Thyroid gland (tissue), 4 donors: ENCODE measurements at places on chromosomes 5 and 9. TPM values are rescaled to one million over a fixed set of nuclear protein-coding genes. Genes with fewer than 3 reads are reported as not detected.

The SLC36A2 gene
- not detected for total RNA-seq

The SPATA6L gene
- total RNA-seq, result 15.5 TPM

The TRIM7 gene
- 12.6 TPM for total RNA-seq

The HRCT1 gene
- total RNA-seq, result 11.8 TPM

The HSDL2 gene
- 46.1 TPM for total RNA-seq

The GFI1B gene
- 0.11 TPM for total RNA-seq

The FOXD4 gene
- 0.40 TPM for total RNA-seq

The SH3GL2 gene
- 2.5 TPM for total RNA-seq

The LCN10 gene
- 10.1 TPM for total RNA-seq

The C9orf50 gene
- total RNA-seq, result not detected

The INSL4 gene
- not detected for total RNA-seq

The TMC1 gene
- total RNA-seq, result 0.13 TPM

The FAM81B gene
- 5.9 TPM for total RNA-seq

The IRX2 gene
- 7.6 TPM for total RNA-seq

The GRIN3A gene
- not detected for total RNA-seq

The RANBP3L gene
- 6.5 TPM for total RNA-seq

The DRD1 gene
- not detected for total RNA-seq

The OTULIN gene
- total RNA-seq, result 20.3 TPM

The MEGF10 gene
- 2.3 TPM for total RNA-seq

The ANKRD31 gene
- 0.81 TPM for total RNA-seq

The PWWP2A gene
- total RNA-seq, result 33.1 TPM

The FEM1C gene
- 19.2 TPM for total RNA-seq

The PCDHA6 gene
- 1.3 TPM for total RNA-seq

The RFX3 gene
- total RNA-seq, result 14.0 TPM

The ZDHHC11B gene
- 1.6 TPM for total RNA-seq

The ABCA1 gene
- total RNA-seq, result 42.7 TPM

The IL4 gene
- total RNA-seq, result not detected

The TMEM171 gene
- total RNA-seq, result 74.6 TPM

The CDH9 gene
- not detected for total RNA-seq

The CATSPER3 gene
- not detected for total RNA-seq

The GPR21 gene
- 5.1 TPM for total RNA-seq

The ECSCR gene
- 27.8 TPM for total RNA-seq

The DPYSL3 gene
- total RNA-seq, result 43.1 TPM

The PCDHGB6 gene
- 11.4 TPM for total RNA-seq

The ARAP3 gene
- total RNA-seq, result 8.6 TPM

The ARSI gene
- 0.22 TPM for total RNA-seq

The IL11RA gene
- 55.6 TPM for total RNA-seq

The PCDHGB7 gene
- total RNA-seq, result 19.7 TPM

The ACTBL2 gene
- total RNA-seq, result 0.59 TPM

The SVEP1 gene
- 14.1 TPM for total RNA-seq

The EPB41L4B gene
- 72.7 TPM for total RNA-seq

The NUDT12 gene
- total RNA-seq, result 24.6 TPM

The SLC24A2 gene
- not detected for total RNA-seq

The SRD5A1 gene
- total RNA-seq, result 7.5 TPM

The GGTA1 gene
- total RNA-seq, result 5.5 TPM

The CLINT1 gene
- total RNA-seq, result 155 TPM

The TTC23L gene
- 0.67 TPM for total RNA-seq

The LCN12 gene
- 85.0 TPM for total RNA-seq

The DMAC1 gene
- 16.5 TPM for total RNA-seq

The SYK gene
- total RNA-seq, result 107 TPM

The PPP2R2B gene
- total RNA-seq, result 3.2 TPM

The SPATA31A3 gene
- total RNA-seq, result not detected

The CD74 gene
- 478 TPM for total RNA-seq

The IL9 gene
- total RNA-seq, result not detected

The CDH6 gene
- total RNA-seq, result 1.0 TPM

The HOMER1 gene
- 38.7 TPM for total RNA-seq

The PCDHB16 gene
- total RNA-seq, result 4.8 TPM

The FOXI1 gene
- not detected for total RNA-seq

The SEMA4D gene
- 19.9 TPM for total RNA-seq
